Right atrium auricular region (tissue), 2 donors: ENCODE measurements at places on chromosomes 2 and 18. TPM values are rescaled to one million over a fixed set of nuclear protein-coding genes. Genes with fewer than 3 reads are reported as not detected.

The ZNF385B gene
- total RNA-seq = 23.2 TPM

DNA sequence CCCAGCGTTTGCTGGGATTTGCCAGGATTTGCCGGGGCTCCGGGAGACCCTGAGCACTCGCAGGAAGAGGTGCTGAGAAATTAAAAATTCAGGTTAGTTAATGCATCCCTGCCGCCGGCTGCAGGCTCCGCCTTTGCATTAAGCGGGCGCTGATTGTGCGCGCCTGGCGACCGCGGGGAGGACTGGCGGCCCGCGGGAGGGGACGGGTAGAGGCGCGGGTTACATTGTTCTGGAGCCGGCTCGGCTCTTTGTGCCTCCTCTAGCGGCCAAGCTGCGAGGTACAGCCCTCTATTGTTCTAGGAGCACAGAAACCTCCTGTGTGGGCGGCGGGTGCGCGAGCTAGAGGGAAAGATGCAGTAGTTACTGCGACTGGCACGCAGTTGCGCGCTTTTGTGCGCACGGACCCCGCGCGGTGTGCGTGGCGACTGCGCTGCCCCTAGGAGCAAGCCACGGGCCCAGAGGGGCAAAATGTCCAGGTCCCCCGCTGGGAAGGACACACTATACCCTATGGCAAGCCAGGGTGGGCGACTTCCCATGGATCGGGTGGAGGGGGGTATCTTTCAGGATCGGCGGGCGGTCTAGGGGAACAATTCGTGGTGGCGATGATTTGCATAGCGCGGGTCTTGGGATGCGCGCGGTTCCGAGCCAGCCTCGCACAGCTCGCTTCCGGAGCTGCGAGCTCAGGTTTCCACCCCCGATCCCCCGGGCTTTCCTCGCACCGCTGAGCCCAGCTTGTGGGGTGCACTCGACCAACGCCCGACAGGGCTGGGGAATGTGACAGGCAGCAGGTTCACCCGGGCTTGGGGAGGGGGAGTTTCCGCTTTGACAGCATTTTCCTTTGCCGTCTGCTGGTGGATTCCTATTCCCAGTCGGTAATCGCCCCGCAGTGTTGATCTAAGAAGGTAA lies 2.8 kb downstream of the ONECUT2 start:
- DNase-seq = no peak

GRCh38 chr2:66919286-66919685 lies 477.8 kb upstream of the ETAA1 start:
- no peak for DNase-seq

DNA sequence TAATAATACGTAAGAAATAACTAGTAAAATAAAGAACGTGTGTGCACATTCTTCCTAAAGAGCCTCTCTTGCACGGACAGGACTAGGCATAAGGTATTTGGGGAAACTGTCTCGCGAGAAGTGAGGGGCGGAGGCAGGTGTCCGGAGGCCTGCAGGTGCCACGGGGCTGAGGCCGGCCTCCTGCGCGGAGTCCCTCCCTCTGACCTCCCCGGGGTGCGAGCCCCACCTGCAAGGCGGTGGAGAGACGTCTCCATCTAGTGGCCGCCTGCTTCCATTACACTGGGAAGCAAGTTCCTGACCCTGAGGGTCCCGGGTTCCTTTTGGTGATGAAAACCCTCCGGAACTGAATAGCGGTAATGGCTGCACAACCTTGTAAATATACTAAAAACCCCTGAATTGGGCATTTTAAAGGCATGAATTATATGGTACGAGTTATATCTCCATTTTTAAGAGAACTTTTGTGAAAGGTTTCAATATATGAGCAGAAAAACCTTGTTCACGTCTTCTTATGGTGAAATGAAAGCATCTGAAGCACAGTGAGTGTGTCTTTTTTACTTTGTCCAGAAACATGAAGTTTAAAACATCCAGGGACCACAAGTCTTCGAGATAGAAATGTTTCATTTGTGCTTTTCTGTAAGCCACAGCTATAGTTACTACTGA lies 35.5 kb upstream of the CTDP1 start:
- DNase-seq = no peak
